ENCODE measurements at places on chromosomes 13 and 19. TPM values are rescaled to one million over a fixed set of nuclear protein-coding genes. Genes with fewer than 3 reads are reported as not detected.

GRCh38 chr13:95579303-95579702 is 26.8 kb downstream of the CLDN10 start:
- DNase-seq, result no peak

GRCh38 chr19:13234518-13234917 is 84.3 kb downstream of the IER2 start:
- DNase-seq, result no peak

ZNF525 gene
- total RNA-seq, result 6.7 TPM

- DNase-seq, result peak; percentile 63
Measured at GRCh38 chr19:13012690-13013608, 17.7 kb downstream of the NFIX start.

- DNase-seq, result no peak
Measured at GRCh38 chr19:15213715-15214381, 13.1 kb upstream of the NOTCH3 start.

EID2B gene
- total RNA-seq, result 4.2 TPM

GRCh38 chr13:91948736-91949135 is 550.3 kb downstream of the GPC5 start:
- no peak for DNase-seq

ZGLP1 gene
- total RNA-seq, result not detected

ZNF835 gene
- not detected for total RNA-seq

DNA sequence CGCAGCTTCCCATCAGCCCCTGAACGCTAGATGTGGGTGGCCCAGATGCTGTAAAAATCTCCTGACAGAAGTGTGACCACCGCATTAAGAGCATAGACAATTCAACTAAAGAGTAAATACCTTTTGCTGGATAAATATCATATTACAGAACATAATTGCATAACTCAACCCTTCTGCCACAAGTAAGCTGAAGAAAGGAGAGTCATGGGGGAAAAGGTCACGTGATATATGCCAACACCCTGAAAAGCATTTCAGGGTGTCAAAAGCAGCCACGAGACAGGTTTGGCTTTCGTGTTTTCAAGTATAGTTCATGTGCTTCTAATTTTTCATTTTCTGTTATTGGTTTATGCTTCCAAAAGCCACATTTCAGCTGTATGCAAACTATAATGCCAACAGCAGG is 71.3 kb downstream of the LHFPL6 start:
- peak; percentile 32 for DNase-seq

DNA sequence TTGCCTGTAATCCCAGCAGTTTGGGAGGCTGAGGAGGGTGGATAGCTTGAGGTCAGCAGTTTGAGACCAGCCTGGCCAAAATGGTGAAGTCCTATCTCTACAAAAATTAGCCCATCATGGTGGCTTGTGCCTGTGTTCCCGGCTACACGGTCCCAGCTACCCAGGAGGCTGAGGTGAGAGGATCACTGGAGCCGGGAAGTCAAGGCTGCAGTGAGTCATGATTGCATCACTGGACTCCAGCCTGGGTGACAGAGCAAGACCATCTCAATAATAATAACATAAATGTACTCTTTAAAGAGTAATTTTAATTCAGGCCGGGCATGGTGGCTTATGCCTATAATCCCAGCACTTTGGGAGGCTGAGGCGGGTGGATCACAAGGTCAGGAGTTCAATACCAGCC is 38.7 kb downstream of the SKA3 start:
- peak; percentile 49 for DNase-seq

U2AF1L4 gene
- 6.1 TPM for total RNA-seq

DNA sequence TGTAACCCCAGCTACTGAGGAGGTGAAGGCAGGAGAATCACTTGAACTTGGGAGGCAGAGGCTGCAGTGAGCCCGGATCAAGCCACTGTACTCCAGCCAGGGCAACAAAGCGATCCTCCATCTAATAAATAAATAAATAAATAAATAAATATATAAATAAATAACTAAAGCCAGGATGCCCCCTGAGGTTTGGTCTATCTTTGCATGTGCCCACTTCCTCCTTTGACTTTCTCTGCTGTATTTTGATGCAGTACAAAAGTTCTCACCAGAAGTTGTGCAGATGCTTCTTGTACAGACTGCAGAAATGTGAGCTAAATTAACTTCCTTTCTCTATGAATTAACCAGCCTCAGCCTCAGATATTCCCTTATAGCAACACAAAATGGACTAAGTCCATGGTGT is 6.5 kb upstream of the N4BP2L2 start:
- DNase-seq, result no peak

- DNase-seq, result no peak
Measured at GRCh38 chr13:111472083-111472482, 151.6 kb downstream of the TEX29 start.

RYR1 gene
- total RNA-seq, result not detected

- DNase-seq, result no peak
Measured at GRCh38 chr13:52954838-52955237, 73.8 kb upstream of the OLFM4 start.

DNA sequence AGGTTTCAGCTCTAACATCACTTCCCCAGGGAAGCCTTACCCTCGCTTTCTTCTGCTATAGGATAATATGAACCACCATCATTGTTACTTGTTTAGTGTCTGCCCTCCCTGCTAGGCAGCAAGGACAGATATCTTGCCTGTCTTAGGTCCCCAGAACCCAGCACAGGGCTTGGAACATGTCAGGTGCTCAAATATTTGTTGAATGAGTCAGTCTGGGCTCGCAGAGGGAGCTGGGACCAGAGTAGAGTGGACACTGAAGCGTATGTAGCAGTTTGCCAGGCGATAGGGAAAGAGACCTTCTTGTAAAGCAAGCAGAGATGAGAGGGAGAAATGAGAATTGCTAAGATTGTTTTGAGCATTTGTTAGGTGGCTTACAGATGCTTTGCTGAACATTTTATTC is 11.7 kb downstream of the BCKDHA start:
- peak; percentile 40 for DNase-seq

All from IMR-90 (cell line).